Stimulated activated CD8-positive, alpha-beta memory T cell treated with anti-CD3 and anti-CD28 coated beads, Interleukin-15, amount 100 ng/mL, for 48 hours (primary cell): ENCODE measurements at places on chromosomes 5 and 9.

DNA sequence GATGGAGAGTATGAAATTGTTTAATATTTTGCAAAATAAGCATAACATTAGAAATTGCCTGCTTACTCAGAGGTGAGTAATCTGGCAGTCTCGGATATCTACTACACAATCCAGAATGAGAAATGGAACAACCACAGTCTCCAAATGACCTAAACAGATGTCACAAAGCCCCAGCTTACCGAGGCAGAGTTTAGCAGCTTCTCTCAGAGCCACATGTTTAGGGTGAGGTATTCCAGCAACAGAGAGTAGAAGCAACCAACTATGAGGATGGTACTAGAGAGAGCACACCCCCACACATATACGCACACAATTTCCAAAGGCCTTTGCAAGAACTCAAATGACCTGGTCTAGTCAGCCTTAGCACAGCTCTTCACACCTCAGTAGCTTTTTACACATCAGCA lies 122.7 kb upstream of the LPAR1 start:
- DNase-seq = no peak

GRCh38 chr9:19493174-19493811 lies 84.5 kb downstream of the ACER2 start:
- DNase-seq = no peak

- DNase-seq = no peak
Observed at GRCh38 chr9:22469928-22470544, 23.4 kb downstream of the DMRTA1 start.

- no peak for DNase-seq
Observed at GRCh38 chr5:24535646-24536045, 109.1 kb downstream of the CDH10 start.

DNA sequence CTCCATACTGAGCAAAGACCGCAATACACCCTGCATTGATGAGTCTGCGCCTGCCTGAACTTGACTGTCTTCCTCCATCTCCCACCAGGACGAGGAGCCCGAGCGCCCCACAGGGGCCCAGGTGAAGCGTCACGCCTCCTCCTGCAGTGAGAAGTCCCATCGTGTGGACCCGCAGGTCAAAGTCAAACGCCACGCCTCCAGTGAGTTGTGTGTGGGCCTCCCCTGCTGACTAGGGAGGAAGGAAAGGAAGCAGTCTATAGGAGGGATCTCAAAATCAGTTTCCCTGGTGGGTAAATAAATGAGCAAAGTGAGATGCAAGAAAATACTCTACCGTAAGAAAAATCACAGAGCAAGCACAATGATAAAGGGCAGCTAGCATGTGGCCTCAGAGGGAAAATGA lies 22.8 kb upstream of the GRPEL2 start:
- no peak for DNase-seq

- DNase-seq = no peak
Observed at GRCh38 chr5:158747816-158748432, 351.8 kb downstream of the EBF1 start.

- no peak for DNase-seq
Observed at GRCh38 chr9:79164406-79164805, 407.4 kb upstream of the TLE4 start.

- DNase-seq = no peak
Observed at GRCh38 chr5:83118976-83119375, 41.6 kb downstream of the XRCC4 start.

GRCh38 chr9:125635888-125636287 lies 71.1 kb downstream of the MAPKAP1 start:
- DNase-seq = no peak

DNA sequence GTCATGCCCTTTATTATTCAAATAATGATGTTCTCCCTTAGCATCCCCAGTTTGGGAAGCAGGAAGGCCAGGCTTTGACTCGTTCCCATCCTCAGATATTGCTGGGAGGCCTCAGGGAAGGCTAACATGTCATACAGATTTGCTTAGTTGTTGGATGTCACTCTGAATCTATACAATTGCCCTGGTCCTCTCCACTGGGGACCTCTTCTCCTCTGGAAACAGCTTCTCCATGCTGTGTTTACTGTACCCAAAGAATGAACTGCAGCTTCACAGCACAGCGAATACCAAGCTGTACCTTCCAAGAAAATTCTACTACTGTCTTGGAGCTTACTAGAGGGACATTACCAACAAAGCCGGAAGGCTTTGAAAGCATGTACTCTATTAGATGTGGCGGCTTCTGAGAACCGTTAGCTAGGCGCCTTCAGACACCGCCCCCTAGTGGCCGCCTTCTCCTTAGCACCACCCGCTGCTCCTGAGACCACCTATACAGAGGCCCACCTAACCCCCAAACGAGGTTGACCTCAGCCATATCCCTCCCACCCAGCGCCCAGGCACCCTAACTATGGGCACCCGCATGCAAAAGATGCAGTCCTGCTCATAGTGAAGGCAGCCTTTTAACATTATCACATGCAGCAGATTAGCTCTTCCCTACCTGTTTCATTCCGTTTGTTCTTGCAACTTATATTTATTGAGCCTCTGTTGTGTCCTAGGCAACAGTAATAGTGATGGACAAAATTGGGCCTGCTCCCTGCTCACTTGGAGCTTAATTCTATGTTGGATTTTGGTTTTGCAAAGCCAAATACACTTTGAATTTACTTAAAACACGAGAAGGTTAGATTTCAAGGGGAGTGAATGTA lies 34.9 kb upstream of the FOXI1 start:
- DNase-seq = peak; percentile 1

- no peak for DNase-seq
Observed at GRCh38 chr5:81247441-81247972, 14.4 kb downstream of the CKMT2 start.

- DNase-seq = peak; percentile 25
Observed at GRCh38 chr9:1050125-1050895, at the start of gene DMRT2. Gene DMRT2, plus strand, starts transcription at chr9:1050357. Its CDS starts 1,257 bp downstream, at chr9:1051614.
